Common myeloid progenitor, CD34-positive (primary cell): ENCODE measurements at places on chromosomes 7 and 10.

GRCh38 chr7:114722562-114722961 is 199.3 kb upstream of the MDFIC start:
- DNase-seq = no peak

DNA sequence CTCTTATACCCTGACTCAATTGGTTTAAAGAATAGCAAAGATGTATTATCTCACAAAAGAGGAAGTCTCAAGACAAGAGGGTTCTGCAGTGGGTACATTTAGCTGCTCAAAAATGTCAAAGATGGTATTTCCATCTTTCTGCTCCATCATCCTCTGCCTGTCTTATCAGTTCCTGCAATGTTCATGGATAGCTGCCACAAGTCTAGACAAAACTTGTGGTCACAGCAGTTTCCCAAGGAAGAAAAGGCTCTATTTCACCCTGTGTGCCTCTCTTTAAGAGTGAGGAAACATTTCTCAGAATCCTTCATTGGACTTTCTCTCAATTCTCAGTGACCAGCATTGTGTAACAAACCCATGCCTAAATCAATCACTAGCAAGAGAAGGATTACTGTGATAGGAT is 634.2 kb upstream of the AUTS2 start:
- DNase-seq = peak; percentile 1

DNA sequence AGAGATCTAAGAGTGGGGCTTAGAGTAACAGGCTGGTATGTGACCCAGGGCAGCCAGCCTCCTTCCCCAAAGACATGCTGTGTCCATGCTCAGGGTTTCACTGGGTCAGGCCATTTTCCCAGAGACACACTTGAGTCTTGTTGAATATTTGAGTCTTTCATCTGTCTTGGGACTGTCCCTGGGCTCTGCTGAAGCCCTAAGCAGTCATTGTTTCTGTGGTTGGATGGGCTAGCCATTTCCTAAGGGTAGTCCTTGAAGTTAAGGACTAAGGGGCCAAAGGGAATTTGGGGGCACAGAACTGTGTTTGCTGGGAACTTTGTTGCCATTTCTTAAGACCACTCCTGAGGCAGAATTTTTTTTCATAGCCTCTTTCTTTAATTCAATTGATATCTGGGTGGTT is 98.4 kb upstream of the SAMD8 start:
- no peak for DNase-seq

- no peak for DNase-seq
These were observed 182.9 kb downstream of the DOCK4 start for GRCh38 chr7:112023282-112023681.

- no peak for DNase-seq
These were observed 171.2 kb downstream of the ARHGAP21 start for GRCh38 chr10:24552346-24553016.

DNA sequence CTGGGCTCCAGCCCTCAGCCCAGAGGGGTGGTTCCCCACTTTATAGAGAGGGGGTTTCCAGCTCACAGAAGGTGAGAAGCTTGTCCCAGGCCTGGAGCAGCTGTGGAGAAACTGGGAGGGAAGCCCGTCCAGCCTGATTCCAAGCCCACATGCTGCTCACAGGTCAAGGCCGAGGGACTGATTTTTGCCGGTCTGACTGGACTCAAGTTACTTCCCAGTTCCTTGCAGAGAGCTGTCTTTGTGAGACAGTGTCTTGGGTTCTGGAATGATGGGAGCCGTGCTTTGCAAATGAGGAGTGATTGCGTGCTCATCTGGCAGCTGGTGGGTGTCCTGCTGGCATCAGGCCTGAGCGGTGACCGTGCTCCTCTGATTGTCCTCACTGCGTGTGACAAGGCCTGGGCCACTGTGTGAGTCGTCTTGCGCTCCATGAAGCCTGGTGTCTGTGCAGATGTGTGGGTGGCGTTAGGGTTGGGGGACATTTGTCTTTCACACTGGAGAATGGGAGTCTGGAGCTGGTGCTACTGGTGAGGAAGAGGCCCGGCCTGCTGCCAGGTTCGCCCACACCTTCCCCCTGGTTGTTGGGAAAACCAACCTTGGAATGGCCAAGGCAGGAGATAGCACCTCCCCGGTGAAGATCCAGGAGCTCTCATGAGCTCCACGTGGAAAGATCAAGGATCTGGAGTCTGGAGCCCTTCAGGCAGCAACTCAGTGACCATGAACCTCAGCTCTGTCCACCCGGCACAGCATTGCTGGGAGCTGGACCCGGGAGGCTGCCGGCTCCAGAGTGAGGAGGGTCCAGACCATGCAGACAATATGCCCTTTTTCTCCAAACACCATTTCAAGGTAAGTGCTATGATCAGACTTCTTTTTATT is 129.6 kb downstream of the SMURF1 start:
- DNase-seq = no peak

DNA sequence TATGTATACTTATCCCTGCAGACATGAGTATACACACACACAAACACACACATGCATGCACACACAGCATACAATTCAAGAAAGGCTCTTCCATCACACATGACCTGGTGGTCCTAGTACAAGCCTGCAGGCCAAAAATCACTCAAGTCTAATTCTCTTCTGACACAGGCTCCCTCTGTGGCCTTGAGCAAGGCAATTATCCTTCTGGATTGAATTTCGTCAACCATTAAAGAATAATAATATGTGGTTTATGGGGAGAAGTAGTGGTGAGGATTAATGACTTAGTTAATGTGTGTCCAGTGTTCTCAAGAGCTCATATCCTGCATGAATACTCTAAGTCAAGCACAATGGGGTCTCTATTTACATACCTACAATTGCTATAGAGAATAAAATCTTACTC is 161.8 kb upstream of the KIAA1217 start:
- no peak for DNase-seq

- DNase-seq = peak; percentile 23
These were observed 971 bp downstream of the AEBP1 start for GRCh38 chr7:44104860-44105771.

GRCh38 chr10:32349968-32350738 is 3.2 kb upstream of the EPC1 start:
- no peak for DNase-seq

DNA sequence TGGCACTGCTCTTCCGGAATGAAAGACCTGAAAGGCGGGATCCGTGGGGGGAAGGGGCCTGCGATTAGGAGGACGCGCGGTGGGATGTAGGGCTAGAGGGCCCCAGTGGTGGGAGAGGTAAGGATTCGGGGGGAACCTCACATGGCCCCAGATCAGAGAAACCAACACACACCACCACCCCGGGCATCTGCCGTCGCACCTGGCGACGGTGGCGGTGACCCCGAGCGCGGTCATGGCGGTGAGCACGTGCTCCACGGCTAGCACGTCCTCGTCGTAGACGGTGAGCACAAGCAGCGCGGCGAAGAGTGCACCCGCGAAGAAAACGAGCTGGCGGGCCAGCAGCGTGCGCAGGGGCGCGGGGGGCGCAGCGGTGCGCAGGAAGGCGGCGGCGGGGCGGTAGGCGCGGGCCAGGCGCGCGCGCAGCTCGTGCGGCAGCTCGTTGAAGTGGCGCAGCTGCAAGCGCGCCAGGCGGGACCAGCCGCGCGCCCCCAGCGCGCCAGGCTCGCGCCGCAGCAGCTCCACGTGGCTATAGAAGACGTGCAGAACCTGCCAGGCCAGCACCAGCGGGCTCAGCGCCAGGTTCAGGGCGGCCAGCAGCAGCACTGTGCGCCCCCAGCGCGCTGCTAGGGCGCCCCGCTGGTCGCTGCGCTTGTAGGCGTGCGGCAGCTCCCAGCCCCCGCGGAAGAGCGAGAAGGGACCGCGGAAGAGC is 5.7 kb downstream of the ATG9B start:
- peak; percentile 57 for DNase-seq

GRCh38 chr10:112390125-112390703 is 16.3 kb downstream of the ACSL5 start:
- DNase-seq = no peak

DNA sequence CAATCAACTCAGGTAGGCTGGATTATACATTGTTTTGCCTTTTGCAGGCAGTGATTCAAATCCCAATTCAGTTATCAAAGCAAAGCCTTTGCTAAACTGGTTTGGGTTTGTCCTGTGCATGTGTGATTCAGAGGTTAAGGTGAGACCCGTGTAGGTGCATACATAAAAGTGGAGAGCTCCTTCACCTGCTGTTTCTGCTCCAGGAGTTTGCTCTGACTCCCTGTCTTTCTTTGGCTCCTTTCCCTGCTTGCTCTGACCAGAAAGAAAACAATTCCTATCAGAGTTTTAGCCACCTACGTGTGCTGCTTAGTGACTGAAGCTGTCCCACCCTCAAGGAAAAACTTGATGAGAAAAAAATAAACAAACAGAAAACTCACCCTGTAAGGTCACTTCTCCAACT is 101.1 kb downstream of the TPST1 start:
- no peak for DNase-seq

- peak; percentile 73 for DNase-seq
These were observed 112.7 kb downstream of the SLIT1 start for GRCh38 chr10:97072851-97073665.

DNA sequence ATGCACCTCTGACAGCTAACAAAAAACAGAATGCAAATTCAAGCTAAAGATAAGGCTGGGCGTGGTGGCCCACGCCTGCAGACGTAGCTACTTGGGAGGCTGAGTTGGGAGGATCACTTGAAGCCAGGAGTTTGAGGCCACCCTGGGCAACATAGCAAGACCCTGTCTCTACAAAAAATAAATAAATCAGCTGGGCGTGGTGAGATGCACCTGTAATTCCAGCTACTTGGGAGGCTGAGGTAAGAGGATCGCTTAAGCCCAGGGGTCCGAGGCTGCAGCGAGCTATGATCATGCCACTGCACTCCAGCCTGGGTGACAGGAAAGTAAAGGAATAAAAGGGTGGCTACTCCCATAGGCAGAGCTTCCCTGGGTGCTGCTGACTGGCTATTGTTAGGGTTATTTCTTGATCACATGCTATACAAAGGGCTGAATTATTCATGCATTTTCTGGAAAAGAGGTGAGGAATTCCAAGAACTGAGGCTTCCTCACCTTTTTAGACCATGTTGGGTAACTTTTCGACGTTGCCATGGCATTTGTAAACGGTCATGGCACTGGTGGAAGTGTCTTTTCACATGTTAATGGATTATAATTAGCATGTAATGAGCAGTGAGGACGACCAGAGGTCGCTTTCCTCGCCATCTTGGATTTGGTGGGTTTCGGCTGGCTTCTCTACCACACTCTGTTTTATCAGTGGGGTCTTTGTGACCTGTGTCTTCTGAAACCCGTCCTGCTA is 6.9 kb upstream of the PSMG3 start:
- no peak for DNase-seq

DNA sequence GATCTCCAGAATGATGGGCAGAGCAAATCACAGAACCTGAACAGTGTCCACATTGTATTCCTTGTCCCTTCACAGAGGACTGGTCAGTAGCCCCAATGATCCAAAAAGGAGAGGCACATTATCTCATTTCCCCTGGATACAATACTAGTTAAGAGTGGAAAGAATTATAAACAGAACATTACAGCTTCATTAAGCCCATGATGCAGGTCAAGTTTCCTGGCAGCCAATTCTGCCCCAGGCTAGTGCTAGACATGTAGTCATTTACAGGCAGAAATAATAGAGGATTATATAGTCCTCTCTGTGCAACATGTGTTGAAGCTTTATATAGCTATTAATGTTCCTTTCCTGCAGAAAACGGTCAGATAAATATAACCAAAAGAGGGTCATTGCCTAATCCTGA is 124.3 kb upstream of the WNT16 start:
- no peak for DNase-seq

DNA sequence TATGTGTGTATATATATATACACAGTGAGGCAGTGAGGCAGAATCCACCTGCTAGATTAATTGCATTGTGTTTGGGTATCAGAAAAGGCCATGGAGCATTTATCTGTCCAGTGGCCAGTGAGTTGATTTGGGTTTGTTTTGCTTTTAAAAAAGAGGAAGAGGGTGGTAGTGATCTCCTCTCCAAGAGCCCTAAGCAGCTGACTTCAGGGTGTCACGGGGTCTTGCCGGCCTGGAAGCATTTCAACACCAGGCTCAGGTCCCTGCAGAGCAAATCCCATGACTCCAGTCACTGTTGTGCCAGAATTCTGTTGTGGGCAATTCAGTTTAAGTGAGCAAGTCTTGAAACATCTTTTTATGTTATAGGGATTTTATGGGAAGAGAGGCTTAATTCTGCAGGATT is 30.6 kb upstream of the GPNMB start:
- DNase-seq = peak; percentile 55

- peak; percentile 6 for DNase-seq
These were observed 171.0 kb downstream of the TRIL start for GRCh38 chr7:28787106-28787505.

GRCh38 chr7:36192053-36192824 is 39.2 kb downstream of the EEPD1 start:
- peak; percentile 92 for DNase-seq

DNA sequence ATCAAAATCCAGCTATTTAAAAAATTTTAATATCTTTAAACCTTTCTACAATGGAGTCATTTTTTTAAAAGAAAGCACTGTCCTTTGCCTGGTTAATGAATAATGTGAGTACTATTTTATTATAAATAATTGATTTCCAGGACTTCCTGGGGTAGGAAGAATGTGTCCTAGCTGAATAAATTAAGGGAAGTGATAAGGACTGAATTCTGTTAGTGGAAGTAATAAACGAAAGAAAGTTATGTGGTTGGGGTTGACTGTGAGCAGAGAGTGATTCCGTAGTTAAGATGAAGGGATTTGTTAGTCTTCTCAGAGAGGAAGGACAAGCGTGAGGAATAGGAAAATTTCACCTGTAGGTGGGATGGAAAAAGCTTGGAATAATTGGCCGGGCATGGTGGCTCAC is 59.1 kb downstream of the AHCYL2 start:
- no peak for DNase-seq

DNA sequence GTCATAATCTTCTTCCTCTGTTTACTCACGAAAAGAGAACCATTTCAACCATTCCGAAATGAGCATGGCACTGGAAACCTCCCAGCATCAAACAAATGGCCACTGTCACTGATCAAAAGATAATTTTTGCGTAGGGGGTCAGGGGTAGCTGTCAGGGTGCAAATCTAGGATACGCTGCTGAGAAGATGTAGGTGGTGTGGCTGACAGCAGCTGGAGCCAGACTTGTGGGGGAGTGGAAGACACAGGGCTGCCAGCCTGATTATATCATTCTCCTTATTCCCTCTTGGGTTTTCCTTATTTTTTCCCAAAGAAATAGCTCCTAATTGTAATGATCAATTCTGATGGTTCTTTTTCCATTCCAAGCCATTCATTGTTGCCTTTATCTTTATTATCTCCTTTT is 266.1 kb downstream of the SORCS1 start:
- DNase-seq = no peak

- DNase-seq = no peak
These were observed 77.7 kb downstream of the WDFY4 start for GRCh38 chr10:48762064-48763042.

DNA sequence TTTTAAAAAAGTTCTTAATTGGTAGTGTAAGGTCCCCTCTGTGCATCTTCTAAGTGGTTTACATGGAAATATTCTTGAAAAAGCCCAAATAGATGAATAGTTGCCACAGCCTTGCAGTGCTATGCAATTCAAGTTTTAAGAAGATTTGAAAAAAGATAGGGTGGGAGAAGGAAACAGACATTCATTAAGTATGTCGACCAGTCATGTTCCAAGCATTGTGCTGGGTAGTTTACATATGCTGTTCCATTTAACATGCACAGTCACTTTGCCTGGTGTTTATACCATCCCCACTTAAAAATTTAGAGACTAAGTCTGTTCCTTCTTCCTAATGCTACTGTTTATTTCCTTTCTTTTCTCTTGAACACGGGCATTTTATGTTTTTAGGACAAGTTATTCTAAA is 28.1 kb upstream of the NAMPT start:
- no peak for DNase-seq
